ENCODE measurements at places on chromosomes 6 and 20.
A peak's percentile ranks its signal among the peaks of the same experiment; 100 is the strongest.

- DNase-seq: no peak
Observed at GRCh38 chr6:22651731-22652130, 82.4 kb downstream of the HDGFL1 start.

DNA sequence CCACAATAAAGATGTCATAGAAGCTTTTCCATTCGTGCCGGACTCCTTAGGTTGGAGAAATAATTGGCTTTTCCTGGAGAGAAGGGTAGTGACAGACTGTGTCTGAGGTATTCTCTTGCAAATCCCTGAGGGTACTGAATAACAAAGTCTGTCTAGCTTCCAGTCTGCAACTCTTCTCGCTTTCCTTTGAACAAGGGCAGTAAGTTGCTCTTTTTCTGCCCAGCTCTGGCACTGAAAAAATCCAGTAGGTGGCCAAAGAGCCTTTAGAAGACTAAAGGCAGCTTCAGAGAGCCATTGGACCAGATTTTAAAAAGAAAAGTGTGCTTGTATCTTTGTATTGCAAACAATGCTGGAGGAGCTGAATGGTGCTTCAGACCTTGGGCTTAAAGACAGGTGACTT lies 20.7 kb upstream of the RREB1 start:
- DNase-seq: no peak

DNA sequence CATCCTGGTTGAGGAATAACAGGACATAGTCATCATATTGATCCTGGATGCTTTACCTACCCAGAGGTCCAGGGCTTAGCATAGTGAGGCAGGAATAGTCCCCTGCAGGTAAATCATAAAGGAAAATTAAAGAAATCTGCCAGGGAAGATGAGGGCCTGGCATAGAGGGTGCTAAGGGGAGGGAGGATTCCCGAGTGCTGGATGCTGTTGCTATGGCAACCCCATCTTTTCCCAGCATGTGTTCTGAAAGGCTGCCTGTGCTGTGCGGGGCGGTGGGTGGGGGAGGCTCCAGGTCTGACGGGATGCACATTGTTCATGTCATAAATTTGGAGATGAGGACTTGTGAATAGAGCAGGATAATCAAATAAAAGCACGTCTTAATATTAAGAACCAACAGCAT lies 212.6 kb upstream of the PCSK2 start:
- DNase-seq: no peak

GRCh38 chr6:6686748-6687601 lies 98.5 kb downstream of the LY86 start:
- DNase-seq: peak; percentile 80

DNA sequence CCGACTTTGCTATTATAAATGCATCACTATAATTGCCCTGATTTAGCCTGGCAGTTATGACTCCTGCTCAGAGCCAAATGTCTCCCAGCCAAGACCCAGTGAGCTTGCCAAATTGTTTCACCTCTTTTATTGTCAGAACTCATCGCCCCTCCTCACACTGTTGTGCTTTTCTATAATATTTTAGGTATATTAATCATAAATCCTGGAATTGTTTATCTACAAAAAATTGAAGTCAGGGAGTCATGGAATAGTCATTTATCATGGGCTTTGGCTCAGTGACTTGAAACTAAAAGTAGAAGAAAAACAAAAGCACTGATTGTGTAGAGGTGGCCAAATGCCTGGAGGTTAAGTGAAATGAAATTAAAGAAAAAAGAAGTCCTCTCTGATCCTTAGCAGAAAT lies 85.6 kb downstream of the PFDN4 start:
- DNase-seq: no peak

DNA sequence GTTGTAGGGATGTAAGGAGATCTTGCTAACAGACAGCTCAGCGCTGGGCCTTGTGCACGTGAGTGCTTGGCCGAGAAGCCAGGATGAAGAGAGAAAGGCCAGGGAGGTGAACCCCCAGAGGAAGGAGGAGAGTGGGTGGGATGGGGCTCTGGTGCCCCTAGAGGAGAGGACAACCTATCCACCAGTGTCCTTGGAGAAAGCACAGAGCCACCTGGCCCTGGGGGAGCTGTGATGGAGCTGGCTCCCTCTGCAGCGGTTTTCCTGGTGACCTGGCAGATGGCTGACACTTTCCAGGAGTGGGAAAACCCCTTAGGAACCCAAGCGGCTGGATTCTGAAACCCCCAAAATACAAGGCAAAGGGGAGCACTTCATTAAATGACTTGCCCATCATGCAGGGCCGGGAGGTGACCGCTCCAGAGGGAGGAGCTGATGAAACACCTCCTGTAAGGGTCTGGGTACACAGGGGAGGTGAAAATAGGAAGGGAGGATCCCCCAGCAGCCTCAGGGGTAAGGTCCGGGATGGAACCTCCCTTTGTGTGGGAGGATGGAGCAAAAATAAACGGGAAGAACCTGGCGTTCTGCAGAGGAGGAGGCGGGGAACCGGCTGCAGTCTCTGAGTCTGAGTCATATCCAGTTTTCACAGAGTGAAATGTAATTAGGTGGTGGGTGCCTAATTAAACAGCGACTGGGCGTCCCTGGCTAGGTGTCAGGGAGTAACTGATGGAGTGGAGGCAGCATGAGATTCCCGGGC lies 80.4 kb downstream of the SULF2 start:
- no peak for DNase-seq

DNA sequence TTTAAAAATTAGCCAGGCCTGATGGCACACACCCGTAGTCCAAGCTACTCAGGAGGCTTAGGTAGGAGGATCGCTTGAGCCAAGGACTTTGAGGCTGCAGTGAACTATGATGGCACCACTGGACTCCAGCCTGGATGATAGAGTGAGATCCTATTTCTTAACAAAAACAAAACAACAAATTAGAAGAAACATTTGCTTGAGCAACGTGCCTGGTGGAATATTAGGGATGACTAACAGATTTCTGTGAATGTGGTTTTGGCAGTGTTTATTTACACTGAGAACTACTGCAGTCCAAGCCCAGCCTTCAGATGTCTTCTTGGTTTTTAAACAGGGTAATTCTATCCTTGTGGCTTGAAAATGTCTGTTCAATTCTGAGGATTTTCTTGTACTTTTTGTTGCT lies 9.2 kb downstream of the PPP1R3G start:
- no peak for DNase-seq
